ENCODE measurements at places on chromosomes 12 and 14.

DNA sequence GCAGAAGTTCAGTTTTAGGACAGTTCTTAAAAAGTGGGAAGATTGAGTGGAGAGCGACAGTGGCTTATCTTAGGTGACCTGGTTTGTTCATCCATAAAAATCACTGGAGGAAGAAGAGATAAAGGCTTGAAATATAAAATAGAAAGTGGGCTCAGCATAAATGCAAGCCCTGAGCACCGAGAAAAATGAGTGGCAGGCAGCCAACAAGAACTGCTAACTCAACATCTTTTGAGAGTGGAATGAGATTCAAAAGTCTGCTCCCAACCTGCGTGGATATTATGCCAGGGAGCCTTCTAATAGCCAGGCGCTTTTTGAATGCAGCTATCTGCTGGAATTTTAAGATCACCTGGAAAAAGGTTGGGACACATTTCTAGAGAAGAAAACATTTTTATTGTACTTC lies 666.5 kb downstream of the FLRT2 start:
- peak; percentile 15 for DNase-seq

DNA sequence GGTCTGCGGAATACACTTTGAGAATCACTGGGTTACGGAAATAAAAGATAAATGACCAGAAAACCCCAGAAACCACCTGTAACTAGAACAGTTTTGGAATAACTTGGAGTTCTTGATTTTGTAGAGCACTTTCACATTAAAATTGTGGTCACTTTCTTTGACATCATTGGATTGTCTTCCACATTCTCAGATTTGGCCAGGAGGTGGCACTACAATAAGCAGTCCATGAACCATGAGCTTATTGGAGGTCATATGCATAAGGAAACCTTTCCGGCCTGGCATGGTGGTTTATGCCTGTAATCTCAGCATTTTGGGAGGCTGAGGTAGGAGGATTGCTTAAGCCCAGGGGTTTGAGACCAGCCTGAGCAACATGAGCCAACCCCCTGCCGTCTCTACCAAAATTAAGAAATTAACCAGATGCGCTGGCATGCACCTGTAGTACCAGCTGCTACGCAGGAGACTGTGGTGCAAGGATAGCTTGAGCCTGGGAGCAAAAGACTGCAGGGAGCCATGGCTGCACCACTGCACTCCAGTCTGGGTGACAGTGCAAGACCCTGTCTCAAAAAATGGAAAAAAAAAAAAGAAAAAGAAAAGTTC lies 107.7 kb upstream of the CAND1 start:
- DNase-seq: peak; percentile 36

DNA sequence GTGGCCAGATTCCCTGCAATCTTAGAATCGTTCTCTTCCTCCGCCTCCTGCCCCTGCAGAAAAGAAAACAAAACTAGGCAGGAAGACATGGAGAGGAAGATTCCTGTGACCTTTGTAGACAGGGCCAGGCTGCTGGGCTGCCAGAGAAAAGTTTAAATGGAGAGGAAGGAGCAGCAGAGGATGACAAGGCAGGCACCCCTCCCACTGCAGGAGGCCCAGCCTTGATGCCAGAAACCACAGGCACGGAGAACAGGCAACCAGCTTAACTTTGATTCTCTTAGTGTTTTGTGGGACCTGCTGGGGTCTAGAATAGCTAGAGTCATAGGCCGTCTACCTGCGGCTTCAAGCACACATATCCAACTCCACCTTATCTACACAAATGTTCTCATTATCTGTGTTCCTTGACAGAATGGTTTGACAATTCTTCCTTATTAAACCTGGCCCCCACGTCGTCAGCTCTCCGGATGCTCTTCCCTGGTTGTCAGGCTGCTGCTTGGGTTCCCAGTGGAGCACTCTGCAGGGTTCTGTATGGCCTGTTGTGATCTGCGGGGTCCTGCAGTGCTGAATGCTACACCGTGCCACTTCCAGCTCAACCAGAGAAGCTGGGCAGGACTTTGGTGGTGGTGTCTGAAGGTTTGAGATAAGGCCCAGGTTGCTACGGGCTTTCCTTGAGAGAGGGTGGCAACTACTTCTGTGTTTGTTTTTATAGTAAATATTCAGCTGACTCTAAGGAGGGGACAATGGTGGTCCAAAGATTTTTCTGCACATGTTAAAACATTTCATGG lies 609.5 kb downstream of the AACS start:
- DNase-seq: no peak

GRCh38 chr14:38261620-38262019 lies 5.7 kb upstream of the CLEC14A start:
- no peak for DNase-seq

- DNase-seq: no peak
Measured at GRCh38 chr12:65590318-65590717, 234.0 kb upstream of the HMGA2 start.

DNA sequence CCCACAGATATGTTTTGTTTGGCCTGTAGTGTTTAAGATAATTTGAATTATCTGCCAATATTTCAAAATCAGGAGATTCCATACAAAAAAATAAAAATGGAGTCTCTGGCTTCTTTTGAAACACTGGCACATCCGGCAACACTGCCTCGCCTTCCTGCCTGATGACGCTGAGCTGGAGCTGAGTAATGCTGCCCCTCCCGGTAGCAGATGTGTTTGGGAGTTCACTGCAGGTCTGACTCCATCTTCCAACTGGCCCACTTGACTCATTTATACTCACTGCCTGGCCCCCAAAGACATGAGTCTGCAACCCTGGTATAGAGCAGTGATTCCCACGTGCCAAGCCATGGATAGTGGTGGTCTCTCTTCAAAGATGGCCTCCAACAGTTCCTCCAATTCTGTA lies 7.4 kb downstream of the CIT start:
- DNase-seq: peak; percentile 89

DNA sequence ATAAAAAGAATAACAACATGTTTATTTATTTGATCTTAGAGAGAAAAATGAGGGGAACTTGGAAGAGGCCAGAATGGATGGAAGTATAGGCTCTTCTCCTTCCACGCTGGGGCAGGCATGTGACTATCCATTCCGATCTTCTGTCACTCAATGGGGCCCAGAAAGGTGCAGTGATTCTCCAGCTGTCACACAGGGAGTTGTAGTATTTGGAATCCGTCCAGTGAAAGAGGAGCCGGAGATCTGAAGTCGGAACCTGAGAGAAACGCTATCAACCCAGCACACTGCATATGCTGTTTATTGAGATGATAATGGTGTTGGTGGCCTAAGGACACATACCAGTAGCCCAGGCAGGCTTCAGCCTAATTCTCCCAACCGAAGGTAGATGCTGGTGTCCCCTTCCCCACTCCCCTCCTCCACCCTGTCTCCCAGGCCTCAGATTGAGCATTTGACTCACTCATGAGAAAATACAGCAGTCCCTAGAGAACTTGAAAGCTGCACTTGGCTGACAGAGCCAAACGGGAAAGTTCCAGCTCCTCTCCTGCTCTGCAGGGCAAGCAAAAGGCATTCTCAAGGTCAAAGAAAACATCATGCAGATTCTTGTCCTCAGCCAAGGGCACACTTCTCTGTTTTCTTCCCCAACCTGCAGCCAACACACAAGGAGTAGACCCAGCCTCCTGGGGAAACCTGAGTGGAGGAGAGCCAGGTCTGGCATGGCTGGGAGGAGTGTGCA lies 100.4 kb downstream of the IRF2BPL start:
- no peak for DNase-seq

- peak; percentile 23 for DNase-seq
Measured at GRCh38 chr12:120468325-120468820, 1.2 kb downstream of the SRSF9 start.

DNA sequence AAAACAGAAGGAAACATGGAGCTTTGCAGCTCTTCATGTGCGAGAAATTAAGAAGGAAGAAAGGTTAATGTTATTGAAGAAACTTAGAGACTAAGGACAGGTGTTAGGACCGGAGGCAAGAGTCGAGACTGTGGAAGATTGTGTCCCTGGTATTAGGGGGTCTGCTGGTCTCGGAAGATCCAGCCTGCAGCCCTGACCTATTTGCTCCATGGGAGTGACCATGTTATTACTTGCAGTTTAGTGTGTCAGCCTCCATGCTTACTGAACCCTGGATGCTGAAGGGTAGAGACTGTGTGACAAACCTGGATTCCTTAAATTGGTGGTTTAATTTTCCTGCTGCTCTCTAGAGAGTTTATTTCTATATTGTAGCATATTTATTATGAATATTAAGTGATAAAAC lies 580.6 kb downstream of the NOVA1 start:
- no peak for DNase-seq

All from fibroblast of skin of right biceps (primary cell).